Skin of body (tissue), 3 donors: ENCODE measurements at places on chromosomes 7 and 10. TPM values are rescaled to one million over a fixed set of nuclear protein-coding genes. Genes with fewer than 3 reads are reported as not detected.

SLC18A2 gene
- total RNA-seq: 6.2 TPM

- no peak for DNase-seq
Observed at GRCh38 chr10:33666686-33667480, 332.4 kb upstream of the NRP1 start.

DNA sequence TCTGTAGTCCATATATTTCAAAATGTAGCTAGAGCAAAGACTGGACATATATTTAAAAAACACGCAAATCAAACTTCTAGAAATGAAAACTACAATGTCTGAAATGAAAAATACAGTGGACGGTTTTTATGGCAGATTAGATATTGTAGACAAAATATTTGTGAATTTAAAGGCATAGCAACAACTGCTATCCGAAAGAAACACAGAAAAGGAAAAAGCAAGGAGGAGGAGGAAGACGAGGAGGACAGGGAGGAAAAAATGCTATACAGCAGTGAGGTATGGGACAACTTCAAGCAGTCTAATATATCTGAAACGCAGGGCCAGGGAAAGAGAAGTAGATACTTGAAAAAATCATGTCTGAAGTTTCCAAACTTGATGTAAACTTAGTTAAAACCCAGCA lies 13.3 kb downstream of the WASL start:
- DNase-seq: no peak

DNA sequence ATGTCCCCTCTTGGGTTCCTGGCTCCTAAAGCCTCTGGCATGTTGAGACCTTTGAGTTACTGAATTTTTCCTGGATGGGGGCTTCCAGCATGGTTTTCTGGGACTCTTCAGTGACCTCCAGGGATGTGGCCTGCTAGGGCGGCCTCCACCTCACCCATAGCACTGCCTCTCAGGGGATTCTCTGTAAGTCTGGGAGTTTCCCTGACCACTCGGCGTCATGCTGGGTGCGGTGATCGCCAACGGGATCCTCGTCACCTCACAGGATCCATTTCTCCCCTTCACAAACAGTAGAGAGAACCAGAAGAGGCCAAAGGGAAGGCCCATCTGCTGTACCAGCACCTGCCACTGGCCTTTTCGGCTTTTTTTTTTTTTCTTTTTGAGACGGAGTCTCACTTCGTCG lies 84.3 kb downstream of the NPTX2 start:
- DNase-seq: no peak

PLAC9 gene
- 40.2 TPM for total RNA-seq

GRCh38 chr10:24556750-24557742 lies 166.6 kb downstream of the ARHGAP21 start:
- DNase-seq: peak; percentile 65

- no peak for DNase-seq
Observed at GRCh38 chr7:129607471-129608120, 3.9 kb upstream of the NRF1 start.

- peak; percentile 47 for DNase-seq
Observed at GRCh38 chr7:26398756-26399509, 107.3 kb downstream of the SNX10 start.

DNA sequence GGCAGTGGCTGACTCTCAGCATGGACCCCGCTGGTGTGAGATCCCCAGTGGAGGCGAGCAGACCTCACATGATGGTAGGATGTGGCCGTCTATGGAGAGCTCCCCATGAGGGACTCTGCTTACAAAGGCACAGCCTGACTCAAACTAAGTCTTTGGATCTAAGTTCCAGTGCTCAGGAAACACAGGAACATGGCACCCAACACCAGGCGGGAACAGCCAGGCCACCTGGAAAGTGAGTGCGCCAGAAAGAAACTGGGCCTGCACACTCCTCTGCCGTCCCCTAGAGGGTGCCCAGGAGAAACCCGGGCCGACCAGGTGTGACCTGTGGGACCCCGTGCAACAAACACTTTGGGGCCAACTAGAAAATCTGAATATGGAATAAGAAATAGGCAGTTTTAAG lies 10.0 kb downstream of the PITRM1 start:
- DNase-seq: no peak

DNA sequence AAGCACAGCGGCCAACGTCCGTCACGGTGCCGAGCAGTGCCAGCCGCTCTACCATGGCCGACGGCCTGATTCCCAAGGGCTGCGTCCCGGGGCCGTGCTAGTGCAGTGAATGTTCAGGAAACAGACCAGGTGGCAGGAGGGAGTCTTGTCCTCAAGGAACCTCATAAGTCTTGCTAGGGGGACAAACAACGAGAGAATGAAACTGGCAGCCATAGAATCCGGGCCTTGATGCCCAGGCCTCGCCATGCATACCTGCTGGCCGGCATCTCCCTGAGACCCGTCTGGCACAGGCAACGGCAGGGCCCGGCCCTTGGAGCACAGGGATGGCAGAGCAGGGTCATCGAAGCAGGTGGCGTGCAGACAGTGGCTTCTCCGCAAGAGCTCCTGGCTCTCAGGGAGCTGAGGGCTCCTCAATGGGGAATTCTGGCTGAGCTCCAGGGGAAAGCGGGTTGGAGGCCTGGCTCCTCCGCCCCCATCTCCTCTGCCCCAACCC lies 58.8 kb downstream of the DIP2C start:
- DNase-seq: no peak

DNA sequence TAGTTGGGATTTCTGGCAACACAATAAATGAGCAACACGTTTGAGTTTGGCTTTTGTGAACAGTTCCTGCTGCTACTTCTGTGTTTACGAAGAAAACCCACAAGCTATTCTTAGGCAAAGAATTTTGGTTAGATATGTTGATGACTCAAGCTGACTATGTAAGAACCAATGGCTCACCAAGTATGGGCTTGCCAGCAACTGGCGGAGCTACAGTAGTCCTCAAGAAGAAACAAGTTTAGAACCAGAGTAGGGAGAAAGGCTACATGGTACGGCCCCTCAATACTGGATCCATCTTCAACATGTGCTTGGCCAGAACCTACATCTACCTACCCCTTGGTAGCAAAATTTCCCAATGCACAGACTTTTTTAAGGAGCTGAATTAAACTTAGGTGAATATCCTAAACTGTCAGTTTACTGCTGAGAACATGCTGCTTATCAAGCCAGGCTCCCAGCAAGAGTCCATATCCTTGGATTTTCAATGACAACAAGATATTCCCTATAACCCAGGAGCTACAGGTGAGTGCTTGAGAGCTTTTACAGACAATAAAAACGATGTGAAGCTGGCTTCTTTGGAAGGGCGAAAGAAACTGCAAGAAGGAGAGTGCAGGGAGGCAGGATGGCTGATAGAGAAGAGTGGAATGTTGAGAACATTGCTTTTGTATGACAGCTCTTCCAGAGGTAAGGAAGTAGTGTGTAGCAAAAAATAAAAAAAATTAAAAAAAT lies 74.3 kb upstream of the ASAH2 start:
- DNase-seq: no peak

PRKAR2B gene
- total RNA-seq: 36.1 TPM

DNA sequence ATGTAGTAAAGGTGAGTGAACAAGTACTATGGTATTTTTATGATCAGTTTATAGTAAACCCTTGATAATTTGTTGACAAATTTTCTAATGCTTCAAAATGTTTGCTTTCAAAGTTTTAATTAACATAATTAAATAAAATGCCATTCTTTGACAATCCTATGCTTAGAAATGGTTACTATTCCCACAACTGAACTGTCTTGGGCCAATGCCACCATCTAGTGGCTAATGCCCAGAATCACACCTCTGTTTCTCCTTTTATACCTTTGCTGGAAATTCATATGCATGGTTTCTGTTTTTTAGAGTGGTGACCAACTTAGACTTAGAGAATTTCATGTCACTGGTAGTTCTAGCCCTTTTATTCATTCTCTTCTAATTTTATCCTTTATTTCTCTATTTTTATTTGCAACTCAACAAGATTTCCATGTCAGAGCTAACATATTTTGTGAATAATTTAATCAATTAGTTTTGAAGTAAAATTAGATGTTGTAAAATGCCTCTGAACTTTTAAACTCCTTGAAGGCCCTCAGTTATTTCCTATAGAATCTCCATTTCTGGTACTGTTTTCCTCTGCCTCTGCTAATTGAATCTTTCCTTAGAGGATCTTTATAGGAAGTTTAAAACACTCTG lies 31.1 kb downstream of the PCGF5 start:
- peak; percentile 49 for DNase-seq

DNA sequence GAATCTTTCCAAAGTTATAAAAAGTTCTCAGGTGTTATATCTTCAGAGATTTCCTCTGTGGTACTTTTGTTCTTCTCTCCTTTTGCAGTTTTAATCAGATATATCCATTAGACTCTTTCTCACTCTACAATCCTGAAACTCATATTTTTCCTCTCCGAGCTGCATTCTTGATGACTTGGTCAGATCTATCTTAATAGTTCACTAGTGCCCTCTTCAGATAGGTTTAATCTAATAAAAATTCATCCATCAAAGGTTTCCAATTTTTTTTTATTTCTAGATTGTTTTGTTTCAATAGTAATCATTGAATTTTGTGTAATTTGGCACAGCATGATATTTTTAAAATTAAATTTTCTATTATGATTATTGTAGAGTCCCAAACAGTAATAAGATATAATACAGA lies 21.8 kb upstream of the DGKB start:
- DNase-seq: no peak

- no peak for DNase-seq
Observed at GRCh38 chr7:18469316-18469715, 26.2 kb upstream of the HDAC9 start.

MYPN gene
- total RNA-seq: 9.4 TPM

IMPDH1 gene
- total RNA-seq: 17.1 TPM

GRCh38 chr7:149625947-149626392 lies 128.4 kb upstream of the ZNF746 start:
- DNase-seq: no peak

GRCh38 chr10:62166331-62167131 lies 102.1 kb downstream of the RTKN2 start:
- DNase-seq: peak; percentile 88

TRIM73 gene
- total RNA-seq: 1.7 TPM

- DNase-seq: peak; percentile 61
Observed at GRCh38 chr10:12707461-12708185, 293.9 kb downstream of the CCDC3 start.

DNA sequence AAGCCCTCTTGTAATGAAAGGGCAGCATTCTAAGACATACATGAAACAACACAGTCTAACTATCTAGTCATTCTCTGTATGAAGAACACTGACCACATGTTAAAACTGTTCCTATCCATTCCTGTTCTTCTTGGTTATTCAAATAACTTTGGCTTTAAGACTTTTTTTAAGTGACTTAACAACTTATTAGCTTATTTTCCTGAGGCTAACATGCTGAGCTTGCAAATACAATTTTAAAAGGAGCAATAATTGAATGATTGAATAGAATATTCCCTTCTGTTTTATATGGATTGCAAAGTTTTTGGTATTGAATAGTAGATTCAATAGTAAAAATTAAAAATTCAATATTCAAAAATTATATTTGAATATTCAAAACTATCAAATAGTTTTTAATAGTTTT lies 92.3 kb downstream of the HTR5A start:
- DNase-seq: no peak

- peak; percentile 92 for DNase-seq
Observed at GRCh38 chr10:6766131-6766801, 186.2 kb upstream of the PRKCQ start.

DNA sequence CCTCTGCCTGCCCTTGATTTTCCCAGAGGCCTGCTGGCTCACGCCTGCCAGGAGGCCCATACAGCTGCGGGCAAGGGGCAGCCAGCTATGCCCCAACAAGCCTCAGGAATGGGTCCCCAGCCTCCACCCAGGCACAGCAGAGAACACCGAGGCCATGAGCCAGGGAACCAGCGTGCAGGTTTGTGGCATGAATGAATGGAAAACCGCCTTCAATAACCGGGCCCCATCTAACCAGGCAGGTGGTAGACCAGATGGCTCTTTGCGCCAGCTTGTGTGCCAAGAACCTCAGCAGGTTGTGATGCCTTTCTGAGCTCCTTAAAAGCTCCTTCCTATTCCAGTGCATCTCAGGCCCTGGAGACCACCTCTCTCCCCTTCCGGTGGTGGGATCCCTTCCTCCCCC lies 50.2 kb downstream of the ELFN1 start:
- no peak for DNase-seq

GRCh38 chr10:2978574-2979273 lies 88.6 kb upstream of the PFKP start:
- no peak for DNase-seq

CDC123 gene
- 72.8 TPM for total RNA-seq

- DNase-seq: no peak
Observed at GRCh38 chr7:77326131-77326530, 90.0 kb downstream of the GSAP start.

DNA sequence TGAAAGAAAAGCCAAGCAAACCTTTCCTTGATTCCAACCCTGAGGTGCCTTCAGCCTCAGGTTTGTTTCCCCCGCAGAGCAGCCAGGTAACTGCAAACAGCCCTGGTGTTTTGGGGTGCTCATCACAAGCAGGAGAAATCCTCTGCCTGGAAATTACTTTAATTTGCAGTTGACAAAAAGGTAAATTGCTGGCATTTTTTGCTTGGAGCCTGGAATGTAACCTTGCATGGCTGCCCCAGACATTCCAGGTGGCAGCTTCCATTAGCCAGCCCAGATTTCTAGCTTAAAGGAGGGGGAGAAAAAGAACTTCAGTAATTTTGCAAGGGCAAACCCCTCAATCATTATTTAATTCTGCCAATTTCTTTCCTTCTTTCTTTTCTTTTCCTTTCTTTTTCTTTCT lies 194.4 kb downstream of the MYOF start:
- no peak for DNase-seq

- DNase-seq: no peak
Observed at GRCh38 chr7:25308246-25308645, 80.0 kb upstream of the NPVF start.

DNA sequence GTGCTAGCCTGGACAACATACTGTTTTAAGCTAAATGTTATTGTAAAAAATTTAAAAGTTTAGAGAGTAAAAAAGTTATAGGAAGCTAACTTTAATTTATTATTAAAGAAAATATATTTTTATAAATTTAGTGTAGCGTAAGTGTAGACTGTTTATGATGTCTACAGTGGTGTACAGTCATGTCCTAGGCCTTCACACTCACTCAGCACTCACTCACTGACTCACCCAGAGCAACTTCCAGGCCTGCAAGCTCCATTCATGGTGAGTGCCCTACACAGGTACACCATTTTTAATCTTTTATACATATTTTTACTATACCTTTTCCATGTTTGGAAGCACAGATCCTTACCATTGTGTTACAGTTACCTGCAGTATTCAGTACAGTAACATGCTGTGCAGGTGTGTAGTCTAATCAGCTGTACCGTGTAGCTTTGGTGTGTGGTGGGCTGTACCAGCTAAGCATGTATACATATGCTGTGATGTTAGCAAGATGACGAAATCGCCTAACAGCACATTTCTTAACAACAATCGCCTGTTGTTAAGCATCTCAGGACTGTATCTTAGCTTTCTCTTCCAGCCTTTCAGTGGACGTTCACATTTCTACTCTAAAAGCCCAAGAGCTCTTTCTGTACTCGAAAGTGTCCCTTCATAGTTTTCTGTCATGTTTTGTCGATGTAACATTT lies 12.5 kb downstream of the RNF32 start:
- no peak for DNase-seq

GRCh38 chr7:74655768-74656440 lies 1.6 kb upstream of the GTF2I start:
- no peak for DNase-seq
